AG20443 (cell line): ENCODE measurements at places on chromosomes 4 and X.
A peak's percentile ranks its signal among the peaks of the same experiment; 100 is the strongest.

GRCh38 chr4:139767168-139767567 is 101.5 kb downstream of the MGST2 start:
- DNase-seq: peak; percentile 84

GRCh38 chr4:33477715-33478114 is 2757.5 kb downstream of the PCDH7 start:
- no peak for DNase-seq

DNA sequence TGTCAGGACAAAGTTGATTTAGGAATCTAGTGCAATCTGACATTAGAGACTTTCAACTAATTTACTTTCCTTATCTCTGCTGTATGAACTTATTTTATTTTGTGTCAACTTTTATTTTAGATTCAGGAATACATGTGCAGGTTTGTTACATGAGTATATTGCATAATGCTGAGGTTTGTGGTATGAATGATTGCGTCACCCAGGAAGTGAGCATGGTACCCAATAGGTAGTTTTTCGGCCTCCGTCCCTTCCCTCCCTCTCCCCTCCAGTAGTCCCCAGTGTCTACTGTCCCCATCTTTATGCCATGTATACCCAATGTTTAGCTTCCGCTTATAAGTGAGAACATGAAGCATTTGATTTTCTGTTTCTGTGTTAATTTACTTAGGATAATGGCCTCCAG is 68.7 kb upstream of the TEX13D start:
- DNase-seq: no peak

DNA sequence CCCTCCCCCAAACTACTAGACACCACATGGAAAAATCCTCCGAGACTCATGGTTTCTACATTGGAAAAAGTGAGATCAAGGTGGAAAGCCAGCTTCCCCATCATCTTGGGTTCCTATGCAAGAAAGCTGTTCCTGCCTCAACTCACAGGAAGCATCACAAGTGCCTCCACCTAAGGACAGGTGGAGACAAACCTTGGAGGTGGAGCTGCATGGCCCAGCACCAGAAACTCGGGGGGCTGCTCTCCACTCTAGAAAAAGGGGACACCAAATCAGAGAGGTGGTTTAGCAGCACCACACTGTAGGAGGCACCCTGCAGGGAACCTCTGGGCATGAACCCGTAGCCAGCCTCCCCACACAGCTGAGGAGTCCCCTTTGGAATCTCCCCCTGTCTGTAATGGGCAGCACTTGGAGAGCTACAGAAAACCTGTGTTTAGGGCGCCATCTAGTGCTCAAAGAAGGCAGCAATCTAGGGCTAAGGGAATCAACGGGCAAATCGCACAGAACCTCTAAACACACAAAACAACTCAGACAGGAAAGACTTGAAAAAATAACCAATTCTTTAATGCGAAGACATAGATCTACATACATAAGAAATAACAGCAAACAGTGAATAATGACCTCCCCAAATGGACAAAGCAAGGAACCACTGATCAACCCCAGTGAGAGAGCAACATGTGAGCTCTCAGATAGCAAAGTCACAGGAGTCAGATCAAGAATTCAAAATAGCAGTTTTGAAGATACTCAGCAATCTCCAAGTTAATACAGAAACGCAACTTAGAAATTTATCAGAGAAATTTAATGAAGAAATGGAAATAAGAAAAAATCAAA is 37.0 kb upstream of the ZBTB33 start:
- peak; percentile 66 for DNase-seq
